ENCODE measurements at places on chromosomes 13 and 19.

DNA sequence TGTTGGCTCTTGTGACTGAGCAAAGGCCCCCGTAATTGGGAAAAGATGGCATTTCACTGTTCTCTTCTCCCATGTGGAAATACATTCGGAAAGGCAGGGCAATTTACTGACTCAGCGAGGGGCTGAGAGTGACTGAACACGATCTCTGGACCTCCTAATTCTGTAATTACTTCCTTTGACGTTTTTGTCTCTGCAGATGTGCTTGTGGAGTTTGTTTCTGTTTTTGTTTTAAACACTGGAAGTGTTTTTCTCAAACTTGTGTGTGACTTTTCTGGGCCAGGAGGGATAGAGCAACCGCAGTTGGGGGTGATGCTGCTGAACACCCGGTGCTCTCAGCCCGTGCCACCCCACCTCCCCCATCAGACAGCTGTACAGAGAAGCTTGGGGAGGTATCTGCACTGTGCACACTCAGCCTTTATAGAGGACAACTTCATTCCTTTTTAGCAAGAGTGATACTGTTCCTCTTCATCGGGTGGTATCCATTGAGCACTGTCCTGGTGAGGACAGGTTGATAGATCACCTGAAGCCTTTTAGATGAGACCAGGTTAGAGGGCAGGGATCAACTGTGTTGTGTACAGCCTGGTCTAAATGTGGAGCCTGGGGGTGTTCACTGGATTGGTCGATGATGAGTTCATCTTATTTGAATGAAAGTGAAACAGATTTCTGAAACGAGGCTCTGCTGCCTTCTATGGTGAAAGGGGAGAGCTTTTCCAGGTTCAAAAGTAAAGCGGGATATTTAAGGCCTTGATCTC lies 117.4 kb downstream of the ESD start:
- peak; percentile 83 for DNase-seq

- no peak for DNase-seq
These were observed 1150.2 kb upstream of the PCDH9 start for GRCh38 chr13:68380041-68380973.

DNA sequence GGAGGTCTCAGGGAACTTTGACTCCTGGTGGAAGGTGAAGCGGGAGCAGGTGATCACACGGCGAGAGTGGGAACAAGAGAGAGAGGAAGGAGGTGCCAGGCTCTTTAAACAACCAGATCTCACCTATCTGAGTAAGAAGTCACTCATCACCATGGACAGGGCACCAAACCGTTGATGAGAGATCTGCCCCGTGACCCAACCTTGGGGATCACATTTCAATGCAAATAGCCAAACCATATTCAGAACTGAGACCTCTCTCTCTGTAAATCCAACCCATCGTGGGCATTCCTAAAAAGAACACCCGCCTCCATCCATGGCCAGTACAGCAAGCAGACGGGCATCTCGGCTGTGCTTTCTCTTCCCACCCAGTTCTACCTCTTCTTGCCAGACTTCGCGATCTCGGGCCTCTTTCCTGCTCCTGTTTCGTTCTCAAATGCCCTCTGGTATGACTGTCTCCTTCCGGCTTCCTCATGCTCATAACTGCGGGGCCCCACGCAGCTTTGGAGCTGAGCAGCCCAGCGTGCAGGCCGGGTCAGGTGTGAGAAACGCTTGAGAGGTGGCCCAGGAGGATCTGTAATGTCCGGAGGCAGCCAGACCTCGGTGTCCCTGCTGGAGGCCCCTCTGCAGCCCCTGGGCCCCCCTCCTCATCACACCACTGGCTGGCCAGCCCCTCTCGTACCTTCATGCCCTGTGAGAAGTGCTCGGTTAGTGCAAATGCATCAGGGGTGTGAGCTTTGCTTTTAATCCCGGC lies 97.0 kb upstream of the GPR183 start:
- no peak for DNase-seq

DNA sequence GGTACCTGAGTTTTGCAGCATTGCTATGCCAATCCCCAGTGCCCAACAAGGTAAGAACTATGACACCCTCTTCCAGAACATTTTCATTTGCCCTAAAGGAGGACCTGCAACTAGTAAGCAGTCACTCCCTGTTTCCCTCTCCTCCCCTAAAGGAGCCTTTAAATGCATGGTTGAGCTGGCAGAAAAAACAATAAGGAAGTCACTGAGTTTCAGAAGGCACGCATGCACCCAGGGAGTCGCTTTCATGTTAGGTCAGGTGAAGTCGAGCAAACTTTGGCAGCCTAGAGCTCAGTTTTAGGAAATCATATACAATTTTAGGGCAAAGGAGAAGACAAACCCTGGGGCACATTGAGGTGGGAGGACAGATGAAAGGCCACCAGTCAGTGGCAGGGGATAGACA lies 11.8 kb downstream of the NLRP11 start:
- DNase-seq: no peak

GRCh38 chr13:111278258-111278657 lies 42.2 kb upstream of the TEX29 start:
- DNase-seq: no peak

GRCh38 chr13:81139987-81140386 lies 799.1 kb upstream of the SPRY2 start:
- DNase-seq: no peak

GRCh38 chr13:71068041-71068440 lies 799.0 kb downstream of the DACH1 start:
- DNase-seq: no peak

GRCh38 chr19:10612499-10613119 lies 12.7 kb upstream of the SLC44A2 start:
- DNase-seq: no peak

GRCh38 chr19:39282021-39282420 lies 13.8 kb downstream of the IFNL2 start:
- DNase-seq: no peak

DNA sequence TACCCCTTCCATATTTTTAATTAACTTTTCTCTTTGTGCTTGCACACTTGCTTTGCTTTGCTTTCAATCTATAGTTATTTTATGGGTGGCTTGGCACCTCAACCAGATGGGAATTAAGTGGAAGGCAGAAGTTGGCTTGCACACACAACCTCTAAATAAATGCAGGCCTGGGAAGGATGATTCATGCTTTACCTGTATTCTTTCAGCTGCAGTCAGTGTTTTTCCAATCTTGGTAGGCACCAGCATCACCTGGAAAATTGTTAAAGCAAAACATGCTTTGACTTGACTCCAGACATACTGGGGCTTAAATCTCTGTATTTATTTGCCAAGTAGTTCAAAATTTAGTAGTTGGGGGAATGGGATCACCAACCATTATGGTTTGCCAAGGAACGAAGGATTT lies 543.0 kb downstream of the GPC6 start:
- DNase-seq: no peak

DNA sequence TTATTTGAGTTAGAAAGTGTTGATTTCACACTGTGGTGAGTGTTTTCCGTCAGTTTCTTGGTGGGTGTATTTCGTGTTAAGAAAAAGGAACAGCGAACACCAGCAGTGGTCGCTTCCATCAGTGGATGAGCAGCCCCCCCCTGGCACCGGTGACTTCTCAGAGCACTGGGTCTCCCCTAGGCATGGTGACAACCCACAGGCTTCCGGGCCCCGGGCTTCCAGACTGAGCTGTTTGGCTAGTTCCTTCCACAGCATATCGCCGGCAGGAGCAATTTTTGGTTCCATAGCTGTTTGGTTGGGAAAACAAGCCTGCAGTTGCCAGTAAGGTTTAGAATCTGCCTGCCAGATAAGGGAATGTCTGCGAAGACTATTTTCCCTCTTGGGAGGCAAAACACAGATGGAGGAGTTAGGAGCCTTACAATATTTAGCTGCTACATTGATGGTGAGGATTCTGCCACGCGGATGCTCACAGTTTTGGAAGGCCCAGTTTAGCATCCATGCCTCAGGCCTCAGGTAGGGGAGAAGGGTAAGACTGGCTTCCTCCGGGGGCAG lies 18.7 kb upstream of the ZNF536 start:
- DNase-seq: no peak

GRCh38 chr19:38280030-38280921 lies 15.9 kb downstream of the SPINT2 start:
- no peak for DNase-seq

DNA sequence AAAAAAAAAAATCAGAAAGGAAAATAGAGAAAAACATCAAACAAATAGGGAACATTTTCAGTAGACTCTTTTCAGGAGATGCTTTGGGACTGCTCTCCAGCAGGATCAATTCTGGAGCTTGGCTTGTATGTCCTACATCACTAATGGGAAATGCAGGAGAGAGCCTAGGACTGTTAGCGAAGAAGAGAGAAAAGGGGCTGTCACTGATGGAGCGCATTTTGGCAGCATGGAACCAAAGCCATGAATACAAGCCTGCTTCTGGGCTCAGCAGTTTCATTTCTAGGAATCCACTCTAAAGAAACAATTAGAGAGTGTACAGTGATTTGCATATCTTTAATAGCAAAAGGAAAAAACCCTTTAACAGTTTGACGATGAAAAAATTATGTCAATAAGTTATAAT lies 203.9 kb downstream of the NUFIP1 start:
- DNase-seq: no peak
